ENCODE measurements at places on chromosomes 13 and 19. TPM values are rescaled to one million over a fixed set of nuclear protein-coding genes. Genes with fewer than 3 reads are reported as not detected.

Gene VSTM1
- total RNA-seq = not detected

DNA sequence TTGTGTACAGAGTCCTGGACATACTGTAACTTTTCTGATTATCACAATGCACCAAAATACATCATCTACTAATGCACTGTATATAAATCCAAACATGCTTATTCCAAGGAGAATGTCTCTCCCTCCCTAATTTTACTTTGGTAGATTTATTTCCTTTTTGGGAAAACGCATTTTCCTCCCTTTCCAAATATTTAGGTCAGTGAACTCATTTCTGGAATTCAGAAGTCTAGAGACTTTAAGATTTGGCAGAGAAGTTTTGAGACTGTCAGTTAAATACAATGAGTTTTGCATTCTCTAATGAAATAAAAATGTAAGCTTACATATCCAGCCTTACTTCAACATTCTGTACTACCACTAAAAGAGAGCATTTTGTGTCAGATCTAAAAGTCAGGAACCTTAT lies 165.8 kb upstream of the EDNRB start:
- no peaks in the 10 kb centered on the region for H3K4me1 ChIP-seq
- H3K27me3 ChIP-seq = no peaks in the 10 kb centered on the region
- DNase-seq = no peak
- no peaks in the 10 kb centered on the region for H3K36me3 ChIP-seq
- H3K27ac ChIP-seq = no peak overlapping the region

DNA sequence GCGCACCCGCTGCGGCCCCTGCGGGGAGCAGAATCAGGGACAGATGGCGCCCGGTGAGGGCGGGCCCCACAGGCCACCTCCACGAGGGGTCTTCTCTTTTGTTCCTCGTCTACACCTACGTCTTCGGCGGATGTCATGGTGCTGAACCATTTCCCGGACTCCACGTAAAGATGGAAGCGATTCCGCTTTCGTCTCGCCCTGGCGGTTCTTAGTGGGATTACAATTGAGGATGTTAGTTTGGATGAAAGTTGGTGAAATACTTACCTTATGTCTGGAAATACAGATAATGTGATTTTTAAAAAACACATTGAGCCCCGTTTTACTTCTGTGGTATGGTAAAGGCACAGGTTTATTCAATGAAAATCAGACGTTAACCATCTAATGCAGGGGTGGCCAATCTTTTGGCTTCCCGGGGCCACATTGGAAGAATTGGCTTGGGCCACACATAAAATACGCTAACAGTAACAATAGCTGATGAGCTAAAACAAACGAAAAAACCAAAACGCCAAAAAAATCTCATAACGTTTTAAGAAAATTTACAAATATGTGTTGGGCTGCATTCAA lies 1.4 kb upstream of the ZMYM5 start:
- H3K27me3 ChIP-seq = no peaks in the 10 kb centered on the region
- H3K27ac ChIP-seq = peak overlapping the region; percentile 91

DNA sequence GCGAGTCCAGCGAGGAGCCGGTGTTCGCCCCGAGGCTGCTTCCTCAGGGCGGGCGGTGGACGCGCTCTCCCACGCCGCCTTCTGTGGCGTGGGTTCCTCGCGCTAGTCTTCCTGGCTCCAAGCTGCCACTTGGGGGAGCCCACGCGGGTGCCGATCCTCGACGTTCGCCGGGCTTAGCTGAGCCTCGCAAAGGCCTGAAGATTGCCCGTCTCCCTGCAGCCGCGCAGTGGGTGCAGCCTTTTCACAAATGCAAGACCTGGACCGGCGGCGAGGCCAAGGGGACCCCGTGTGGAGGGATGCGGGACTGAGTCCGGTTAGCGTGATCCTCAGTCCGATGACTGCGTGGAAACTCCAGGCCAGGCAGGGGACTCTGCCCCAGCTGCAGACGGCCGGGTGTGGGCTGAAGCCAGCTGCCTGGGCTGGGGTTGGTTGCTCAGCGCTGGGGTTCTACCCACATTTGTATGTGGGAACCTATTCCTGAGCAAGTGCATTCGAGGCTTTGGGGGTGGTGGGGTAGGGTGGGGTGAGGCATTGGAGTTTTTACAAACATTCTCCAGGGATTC lies 16.6 kb upstream of the LRP3 start:
- no peaks in the 10 kb centered on the region for H3K36me3 ChIP-seq
- H3K27ac ChIP-seq = 0 out of 2 replicates have a peak overlapping the region, but pooled peaks have one; percentile 4
- peaks cover 7% of the 10 kb centered on the region for H3K4me1 ChIP-seq
- H3K4me3 ChIP-seq = peak overlapping the region; percentile 68

GRCh38 chr19:31177246-31177645 lies 172.0 kb downstream of the TSHZ3 start:
- no peaks in the 10 kb centered on the region for H3K36me3 ChIP-seq
- no peaks in the 10 kb centered on the region for H3K4me1 ChIP-seq
- H3K4me3 ChIP-seq = no peak overlapping the region

DNA sequence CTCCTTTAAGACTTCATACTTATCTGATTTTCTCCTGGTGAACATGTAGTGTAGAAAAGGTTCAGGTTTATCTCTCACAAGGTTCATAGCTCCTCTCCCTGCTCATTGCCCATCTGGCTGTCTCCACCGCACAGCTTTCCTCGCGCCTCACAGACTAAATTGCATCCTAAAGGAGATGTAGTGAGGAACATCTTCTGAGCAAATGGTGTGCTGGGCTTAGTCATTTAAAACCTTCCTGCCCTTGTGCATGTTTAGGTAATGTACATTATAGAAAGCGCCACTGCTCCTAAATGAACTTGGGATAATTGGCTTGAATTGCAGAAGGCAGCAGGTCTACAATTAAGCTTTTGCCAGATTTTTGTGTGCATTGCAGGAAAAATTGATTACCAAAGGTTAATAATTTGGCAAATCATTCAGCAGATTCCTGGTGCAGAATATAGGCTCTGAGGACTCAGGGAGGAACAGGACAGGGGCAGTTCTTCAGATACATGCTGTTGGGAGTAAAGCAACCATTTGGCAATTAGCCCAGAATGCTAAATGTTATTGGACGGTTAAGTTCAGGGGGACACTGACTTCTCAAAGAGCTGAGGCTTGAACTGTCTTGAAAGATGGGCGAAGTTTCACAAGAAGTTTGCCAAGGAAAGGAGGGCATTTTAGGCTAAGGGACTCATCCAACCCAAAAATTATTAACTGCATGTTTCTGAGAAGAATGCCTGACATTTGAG lies 108.4 kb upstream of the CLDN10 start:
- no peaks in the 10 kb centered on the region for H3K4me1 ChIP-seq
- H3K27me3 ChIP-seq = no peaks in the 10 kb centered on the region
- no peak overlapping the region for H3K4me3 ChIP-seq
- no peak for DNase-seq
- H3K27ac ChIP-seq = no peak overlapping the region
- no peaks in the 10 kb centered on the region for H3K36me3 ChIP-seq

- no peak for DNase-seq
- H3K27me3 ChIP-seq = no peaks in the 10 kb centered on the region
- no peaks in the 10 kb centered on the region for H3K4me1 ChIP-seq
- H3K27ac ChIP-seq = no peak overlapping the region
- no peak overlapping the region for H3K4me3 ChIP-seq
These were observed 580.6 kb upstream of the SPRY2 start for GRCh38 chr13:80921541-80921940.

DNA sequence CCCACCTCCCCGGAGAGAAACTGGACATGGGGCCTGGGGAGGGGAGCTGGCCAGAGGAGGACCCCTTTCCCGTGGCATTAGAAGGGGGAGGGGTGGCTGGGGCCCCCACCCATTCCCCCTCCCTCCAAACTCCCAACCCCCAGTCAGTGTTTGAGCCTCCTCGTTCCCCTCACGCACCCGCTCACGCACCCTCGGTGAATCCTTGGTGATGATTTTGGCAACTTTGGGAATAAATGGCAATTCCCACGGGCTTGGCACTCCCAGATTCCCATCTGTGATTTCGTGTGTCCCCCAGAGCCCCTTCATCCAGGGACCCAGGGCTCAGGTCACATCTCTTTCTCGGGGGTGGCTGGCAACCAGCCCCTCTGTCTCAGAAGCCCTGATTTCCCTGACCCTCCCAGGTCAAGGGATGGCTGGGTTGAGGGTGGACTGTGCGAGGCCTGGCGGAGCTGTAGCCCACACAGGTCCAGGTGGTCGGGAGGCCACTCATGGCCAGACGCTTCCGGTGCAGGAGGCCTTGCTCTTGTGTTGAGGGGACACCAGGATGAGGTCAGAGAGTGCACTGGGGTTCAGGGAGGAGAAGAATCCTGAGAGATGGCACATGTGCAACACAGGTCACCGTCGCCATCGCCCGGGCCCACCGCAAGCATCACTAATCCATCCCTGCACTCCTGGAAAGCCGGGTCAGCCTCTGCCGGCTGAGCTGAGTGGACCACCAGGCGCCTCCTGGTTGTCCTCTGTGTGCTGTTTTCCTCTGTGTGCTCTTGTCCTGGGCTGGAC lies 20.7 kb downstream of the EPN1 start:
- peaks cover 31% of the 10 kb centered on the region for H3K36me3 ChIP-seq
- H3K27ac ChIP-seq = no peak overlapping the region
- no peak overlapping the region for H3K4me3 ChIP-seq
- H3K27me3 ChIP-seq = no peaks in the 10 kb centered on the region

DNA sequence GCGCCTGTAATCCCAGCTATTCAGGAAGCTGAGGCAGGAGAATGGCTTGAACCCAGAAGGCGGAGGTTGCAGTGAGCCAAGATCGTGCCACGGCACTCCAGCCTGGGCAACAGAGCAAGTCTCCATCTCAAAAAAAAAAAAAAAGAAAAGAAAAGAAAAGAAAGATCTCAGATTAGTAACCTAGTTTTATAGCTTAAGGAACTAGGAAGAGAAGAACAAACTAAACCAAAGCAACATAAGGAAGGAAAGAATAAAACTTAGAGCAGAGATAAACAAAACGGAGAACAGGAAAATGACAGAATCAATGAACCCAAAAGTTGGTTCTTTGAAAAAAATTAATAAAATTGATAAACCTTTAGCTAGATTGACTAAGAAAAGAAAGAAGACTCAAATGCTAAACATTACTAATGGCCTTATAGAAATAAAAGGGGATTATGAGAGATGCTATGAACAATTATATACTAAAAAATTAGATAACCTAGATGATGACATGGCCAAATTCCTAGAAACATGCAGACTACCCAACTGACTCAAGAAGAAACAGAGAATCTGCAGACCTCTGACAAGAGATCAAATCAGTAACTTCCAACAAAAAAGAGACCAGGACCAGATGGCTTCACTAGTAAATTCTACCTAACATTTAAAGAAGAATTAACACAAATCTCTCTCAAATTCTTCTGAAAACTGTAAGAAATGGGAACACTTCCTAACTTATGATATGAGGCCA lies 68.2 kb downstream of the CDADC1 start:
- no peak overlapping the region for H3K4me3 ChIP-seq
- H3K36me3 ChIP-seq = no peaks in the 10 kb centered on the region

- H3K27me3 ChIP-seq = no peaks in the 10 kb centered on the region
- H3K4me1 ChIP-seq = peaks cover 20% of the 10 kb centered on the region
- peak overlapping the region; percentile 78 for H3K27ac ChIP-seq
- peak; percentile 86 for DNase-seq
- no peak overlapping the region for H3K4me3 ChIP-seq
- no peaks in the 10 kb centered on the region for H3K36me3 ChIP-seq
These were observed 543.7 kb downstream of the EFNB2 start for GRCh38 chr13:105991622-105992277.

GRCh38 chr13:109130093-109130835 lies 500.9 kb downstream of the MYO16 start:
- no peak overlapping the region for H3K4me3 ChIP-seq
- H3K4me1 ChIP-seq = no peaks in the 10 kb centered on the region
- H3K27me3 ChIP-seq = no peaks in the 10 kb centered on the region
- H3K27ac ChIP-seq = no peak overlapping the region

DNA sequence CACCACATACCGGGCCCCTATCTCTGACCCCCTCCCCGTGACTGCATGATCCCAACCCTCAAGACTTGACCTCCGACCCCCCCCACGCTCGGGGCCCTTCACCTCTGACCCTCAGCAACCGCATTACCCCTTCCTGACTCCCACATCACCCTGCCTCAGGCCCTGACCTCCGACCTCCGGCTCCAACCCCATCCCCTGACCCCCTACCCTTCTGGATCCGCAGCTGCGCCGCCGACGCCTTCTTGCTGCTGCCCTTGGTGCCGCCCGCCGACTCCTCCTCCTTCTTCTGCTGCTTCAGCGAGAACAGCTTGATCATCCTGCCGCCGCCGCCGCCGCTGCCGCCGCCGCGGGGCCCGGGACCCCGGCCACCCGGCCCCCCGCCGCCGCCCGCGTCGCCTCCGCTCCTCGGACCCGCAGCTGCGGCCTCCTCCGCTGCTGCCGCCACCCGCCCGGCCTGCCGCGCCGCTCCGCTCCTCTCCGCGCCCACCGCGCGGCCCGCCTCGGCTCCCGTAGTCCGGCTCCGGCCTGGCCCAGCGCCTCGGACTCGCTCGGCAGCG lies at the start of gene UBE2M:
UBE2M (minus strand) TSS at position 546 of the 557 bp plus-strand sequence; CDS start at position 316, 230 bp downstream.
- H3K27ac ChIP-seq = peak within 1 kb of the TSS; percentile 85
- peaks cover 11% of the 10 kb centered on the region for H3K36me3 ChIP-seq
- no peaks in the 10 kb centered on the region for H3K27me3 ChIP-seq
- DNase-seq = no peak

GRCh38 chr19:16327911-16328823 lies 3.5 kb downstream of the KLF2 start:
- H3K4me1 ChIP-seq = peaks cover 13% of the 10 kb centered on the region
- H3K4me3 ChIP-seq = no peak overlapping the region
- H3K27me3 ChIP-seq = no peaks in the 10 kb centered on the region
- H3K36me3 ChIP-seq = no peaks in the 10 kb centered on the region

- no peak for DNase-seq
- no peaks in the 10 kb centered on the region for H3K36me3 ChIP-seq
- H3K4me3 ChIP-seq = no peak overlapping the region
- no peaks in the 10 kb centered on the region for H3K4me1 ChIP-seq
- no peak overlapping the region for H3K27ac ChIP-seq
These were observed 155.7 kb upstream of the SOX1 start for GRCh38 chr13:111911121-111911720.

DNA sequence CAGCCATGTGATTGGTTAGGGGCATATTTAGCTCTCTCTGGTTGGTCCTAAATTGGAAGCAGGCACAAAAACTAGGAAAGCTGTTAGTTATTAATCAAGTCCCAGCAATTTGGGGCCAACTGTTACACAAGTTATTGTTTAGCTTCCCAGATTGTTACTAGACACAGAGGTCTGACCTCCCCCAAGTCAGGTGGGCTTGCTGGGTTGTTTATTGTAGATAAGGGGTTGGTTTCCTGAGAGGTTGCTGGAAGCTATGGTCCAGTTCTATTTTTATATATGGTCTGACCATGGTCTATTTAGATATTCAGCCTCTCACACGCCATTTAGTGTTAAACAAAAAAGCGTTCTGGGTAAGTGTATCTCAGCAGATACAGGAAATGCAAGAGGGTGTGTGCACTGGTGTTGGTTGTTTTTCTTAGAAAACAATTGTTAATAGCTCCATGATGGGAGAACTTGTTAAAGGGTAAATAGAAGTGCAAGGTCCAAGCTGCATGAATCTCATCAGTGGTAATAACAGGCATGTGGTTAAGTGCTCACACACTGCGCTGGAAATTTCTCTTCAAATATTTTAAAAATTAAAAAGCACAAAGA lies 150.0 kb downstream of the RAP2A start:
- DNase-seq = no peak
- H3K27ac ChIP-seq = no peak overlapping the region
- no peaks in the 10 kb centered on the region for H3K36me3 ChIP-seq

GRCh38 chr19:47660435-47660832 lies 51.5 kb downstream of the BICRA start:
- peak; percentile 74 for DNase-seq
- peaks cover 44% of the 10 kb centered on the region for H3K4me1 ChIP-seq
- H3K27me3 ChIP-seq = no peaks in the 10 kb centered on the region
- H3K27ac ChIP-seq = peak overlapping the region; percentile 99
- 0 out of 2 replicates have a peak, but pooled peaks cover 2% of the 10 kb centered on the region for H3K36me3 ChIP-seq

GRCh38 chr13:81199956-81200355 lies 859.0 kb upstream of the SPRY2 start:
- no peak for DNase-seq
- H3K27ac ChIP-seq = no peak overlapping the region
